Cardiac muscle cell (in vitro differentiated cells and primary cell): ENCODE measurements at places on chromosomes 2 and 18. TPM values are rescaled to one million over a fixed set of nuclear protein-coding genes. Genes with fewer than 3 reads are reported as not detected.
A peak's percentile ranks its signal among the peaks of the same experiment; 100 is the strongest.

GRCh38 chr2:233331536-233331935 is 22.8 kb upstream of the DGKD start:
- H3K27me3 ChIP-seq: no peaks in the 10 kb centered on the region
- no peak overlapping the region for H3K4me3 ChIP-seq
- DNase-seq: no peak
- peaks cover 10% of the 10 kb centered on the region for H3K4me1 ChIP-seq
- H3K27ac ChIP-seq: no peak overlapping the region

- H3K4me3 ChIP-seq: no peak overlapping the region
- H3K4me1 ChIP-seq: peaks cover 13% of the 10 kb centered on the region
- no peak for DNase-seq
- H3K36me3 ChIP-seq: no peaks in the 10 kb centered on the region
- H3K27me3 ChIP-seq: peaks cover 10% of the 10 kb centered on the region
Observed at GRCh38 chr18:76672627-76673026, 149.7 kb upstream of the ZNF236 start.

- H3K27me3 ChIP-seq: no peaks in the 10 kb centered on the region
- no peak overlapping the region for H3K27ac ChIP-seq
- H3K36me3 ChIP-seq: peaks cover 6% of the 10 kb centered on the region
Observed at GRCh38 chr2:134446383-134447017, 192.6 kb downstream of the MGAT5 start.

DNA sequence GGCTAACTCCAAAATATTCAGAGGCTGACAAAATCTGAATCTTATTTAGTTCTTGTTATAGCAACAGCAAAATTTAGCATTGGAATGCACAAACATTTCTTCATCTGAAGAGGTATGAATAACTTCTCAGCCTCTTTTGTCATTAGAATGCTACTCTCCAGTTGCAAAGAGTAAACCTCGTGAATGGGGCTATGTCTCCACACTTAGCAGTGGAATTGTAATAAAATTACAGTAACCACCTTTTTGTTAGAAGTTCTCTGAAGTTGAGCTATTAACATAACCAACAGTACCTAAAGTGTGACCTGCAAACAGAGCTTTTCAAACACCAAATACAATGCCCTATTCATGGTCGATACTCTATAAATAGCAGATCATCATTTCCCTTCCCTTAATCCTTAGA is 50.2 kb upstream of the GALNT3 start:
- H3K4me3 ChIP-seq: no peak overlapping the region
- no peaks in the 10 kb centered on the region for H3K27me3 ChIP-seq
- H3K36me3 ChIP-seq: no peaks in the 10 kb centered on the region
- H3K27ac ChIP-seq: no peak overlapping the region
- no peaks in the 10 kb centered on the region for H3K4me1 ChIP-seq

DNA sequence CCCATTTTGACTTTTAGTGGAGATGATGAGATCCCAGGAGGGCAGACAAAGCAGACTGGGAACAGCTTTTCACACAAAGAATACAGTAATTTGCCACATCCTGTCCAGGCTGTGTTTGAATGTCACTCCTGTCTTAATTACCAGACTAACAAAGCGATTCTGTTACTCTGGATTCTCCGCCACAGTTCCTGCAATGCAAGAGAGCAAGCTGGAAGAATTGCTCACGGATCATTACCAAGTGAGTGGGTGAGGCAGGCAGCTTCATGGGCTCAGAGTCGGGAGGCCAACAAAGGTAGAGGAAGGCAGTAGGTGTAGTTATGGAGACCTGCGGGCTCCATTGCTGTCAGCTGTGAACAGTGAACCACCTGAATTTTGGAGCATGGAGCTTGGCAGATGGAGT is 250.5 kb upstream of the ATP5MC3 start:
- H3K4me1 ChIP-seq: no peaks in the 10 kb centered on the region
- DNase-seq: no peak
- no peaks in the 10 kb centered on the region for H3K36me3 ChIP-seq
- no peak overlapping the region for H3K27ac ChIP-seq
- H3K27me3 ChIP-seq: no peaks in the 10 kb centered on the region

- H3K4me3 ChIP-seq: no peak overlapping the region
- DNase-seq: no peak
- no peaks in the 10 kb centered on the region for H3K27me3 ChIP-seq
- H3K27ac ChIP-seq: no peak overlapping the region
- no peaks in the 10 kb centered on the region for H3K36me3 ChIP-seq
Observed at GRCh38 chr2:221549143-221549542, 23.0 kb downstream of the EPHA4 start.

DNA sequence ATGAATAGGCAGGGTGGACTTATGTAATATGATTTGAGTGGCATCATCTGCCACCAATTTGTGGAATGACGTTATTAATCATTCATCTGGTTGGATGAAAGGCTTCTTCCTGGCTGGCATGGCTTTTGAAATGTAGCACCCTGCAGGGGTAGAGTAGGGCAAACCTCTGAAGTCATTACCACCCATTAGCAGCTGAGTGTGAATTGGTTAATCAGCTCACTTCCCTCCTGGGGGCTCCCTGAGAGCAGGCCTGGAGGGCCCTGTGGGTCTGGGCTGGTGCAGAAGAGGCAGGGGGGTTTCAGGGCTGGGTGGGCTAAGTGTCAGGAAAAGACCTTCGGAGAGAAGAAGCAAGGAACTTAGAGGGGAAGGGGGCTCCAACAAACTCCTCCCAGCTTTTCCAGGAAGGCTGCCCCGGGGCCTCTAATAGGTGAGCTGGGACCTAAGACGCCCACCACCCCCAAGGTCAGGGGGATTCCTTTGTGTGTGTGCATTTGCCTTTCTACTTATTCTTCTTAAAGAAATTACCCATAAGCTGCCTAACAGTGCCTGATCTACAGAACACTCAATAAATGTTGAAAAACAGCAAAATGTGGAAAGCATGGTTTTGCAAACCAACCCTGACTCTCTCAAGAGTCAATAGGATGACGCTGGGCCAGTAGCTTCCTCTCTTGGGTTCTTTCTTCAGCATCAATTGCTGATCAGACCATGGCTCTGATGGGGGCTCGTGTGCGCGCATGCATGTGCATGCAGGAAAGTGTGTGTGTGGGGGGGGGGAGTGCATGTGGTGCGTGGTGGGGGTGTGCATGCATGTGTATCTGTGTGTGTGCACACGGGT is 49.7 kb upstream of the ZNF516 start:
- DNase-seq: no peak
- H3K27ac ChIP-seq: no peak overlapping the region
- no peaks in the 10 kb centered on the region for H3K27me3 ChIP-seq
- H3K36me3 ChIP-seq: no peaks in the 10 kb centered on the region

GRCh38 chr2:27071990-27072830 is 756 bp upstream of the OST4 start:
- H3K4me3 ChIP-seq: peak overlapping the region; percentile 84
- peak overlapping the region; percentile 100 for H3K27ac ChIP-seq
- DNase-seq: peak; percentile 95
- H3K36me3 ChIP-seq: peaks cover 17% of the 10 kb centered on the region
- peaks cover 24% of the 10 kb centered on the region for H3K4me1 ChIP-seq

DNA sequence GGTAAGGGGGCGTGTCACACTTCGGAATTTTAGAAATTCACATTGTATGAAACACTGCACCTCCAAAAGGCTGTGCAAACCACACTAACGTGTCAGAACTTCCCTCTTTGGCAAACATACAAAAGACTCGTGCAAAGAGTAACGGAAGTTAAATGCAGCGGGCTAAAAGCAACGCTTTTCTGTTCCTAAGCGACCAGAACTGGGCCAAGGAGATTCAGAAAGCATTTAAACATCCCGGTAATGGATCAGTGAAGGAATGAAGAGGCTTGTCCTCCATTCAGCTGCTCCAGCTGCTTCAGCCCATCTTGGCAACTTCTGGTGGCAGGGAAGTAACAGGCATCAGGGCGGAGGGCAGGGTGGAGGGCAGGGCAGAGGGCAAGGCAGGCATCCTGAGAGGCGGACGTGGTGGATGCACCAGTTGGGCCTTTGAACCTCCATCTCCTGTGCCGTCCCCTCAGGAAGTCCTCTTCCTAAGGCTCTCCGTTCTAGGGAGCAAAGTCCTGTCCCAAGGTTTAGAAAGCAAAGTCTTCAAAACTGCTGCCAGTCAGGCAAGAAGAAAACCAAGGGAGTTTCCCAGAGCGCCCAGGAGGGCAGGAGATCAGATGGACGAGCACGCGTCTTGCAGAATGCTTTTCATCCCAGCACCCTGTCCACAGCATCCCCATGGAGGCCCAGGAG is 230.7 kb downstream of the ZNF516 start:
- DNase-seq: no peak
- H3K4me1 ChIP-seq: no peaks in the 10 kb centered on the region
- no peak overlapping the region for H3K4me3 ChIP-seq
- no peak overlapping the region for H3K27ac ChIP-seq
- no peaks in the 10 kb centered on the region for H3K36me3 ChIP-seq
- no peaks in the 10 kb centered on the region for H3K27me3 ChIP-seq

DNA sequence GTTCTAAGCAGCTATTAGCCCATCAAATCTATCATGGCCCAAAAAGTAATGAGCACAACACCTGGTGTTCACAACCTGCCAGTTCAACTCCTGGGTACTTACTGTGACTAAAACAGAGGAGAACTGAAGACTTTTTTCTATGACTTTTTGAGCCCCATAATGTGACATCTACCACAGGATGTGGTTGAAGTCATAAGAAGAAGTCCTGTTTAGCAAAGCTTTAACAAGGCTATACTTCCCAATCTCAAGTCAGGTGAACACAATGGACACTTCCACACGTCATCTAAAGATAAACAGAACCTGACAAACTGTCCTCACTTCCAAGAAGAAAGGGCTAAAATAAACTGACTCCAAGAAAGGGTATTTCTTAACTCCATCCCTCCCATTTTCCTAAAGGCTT is 138.8 kb downstream of the ATAD2B start:
- H3K27me3 ChIP-seq: no peaks in the 10 kb centered on the region
- no peak overlapping the region for H3K4me3 ChIP-seq
- peaks cover 3% of the 10 kb centered on the region for H3K4me1 ChIP-seq
- no peaks in the 10 kb centered on the region for H3K36me3 ChIP-seq
- DNase-seq: no peak

GRCh38 chr2:17334300-17334699 is 183.9 kb downstream of the RAD51AP2 start:
- no peaks in the 10 kb centered on the region for H3K27me3 ChIP-seq
- DNase-seq: no peak
- H3K27ac ChIP-seq: no peak overlapping the region
- H3K36me3 ChIP-seq: no peaks in the 10 kb centered on the region
- H3K4me1 ChIP-seq: no peaks in the 10 kb centered on the region

- no peaks in the 10 kb centered on the region for H3K27me3 ChIP-seq
- no peak for DNase-seq
- H3K36me3 ChIP-seq: no peaks in the 10 kb centered on the region
- H3K4me3 ChIP-seq: no peak overlapping the region
- no peak overlapping the region for H3K27ac ChIP-seq
- no peaks in the 10 kb centered on the region for H3K4me1 ChIP-seq
Observed at GRCh38 chr2:69765096-69765380, 23.1 kb downstream of the ANXA4 start.

- H3K27ac ChIP-seq: no peak overlapping the region
- H3K4me3 ChIP-seq: no peak overlapping the region
- no peaks in the 10 kb centered on the region for H3K27me3 ChIP-seq
- no peaks in the 10 kb centered on the region for H3K4me1 ChIP-seq
- H3K36me3 ChIP-seq: no peaks in the 10 kb centered on the region
Observed at GRCh38 chr2:28252311-28252710, 140.3 kb upstream of the FOSL2 start.

DNA sequence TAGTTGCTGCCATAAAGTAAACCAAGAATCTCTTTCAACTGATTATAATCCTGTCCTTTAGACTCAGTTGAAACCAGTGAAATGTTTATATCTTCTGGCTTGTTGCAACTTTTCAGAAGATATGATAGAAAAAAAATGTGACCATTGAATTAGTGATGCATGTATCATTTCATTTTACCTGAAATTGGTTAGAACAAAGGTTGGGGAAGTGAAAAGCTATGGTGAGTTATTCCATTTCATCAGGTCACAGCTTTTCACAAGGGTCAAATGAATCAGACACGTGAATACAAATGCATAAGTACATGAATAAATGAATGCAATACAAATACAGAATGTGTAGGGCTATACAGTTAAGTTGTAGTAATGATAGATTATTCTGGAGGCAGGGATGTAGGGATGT is 15.1 kb downstream of the CCDC85A start:
- peaks cover 27% of the 10 kb centered on the region for H3K27me3 ChIP-seq
- no peaks in the 10 kb centered on the region for H3K36me3 ChIP-seq
- no peak overlapping the region for H3K27ac ChIP-seq
- H3K4me3 ChIP-seq: no peak overlapping the region

GRCh38 chr18:32621034-32621433 is 150.4 kb upstream of the GAREM1 start:
- H3K27me3 ChIP-seq: no peaks in the 10 kb centered on the region
- no peak for DNase-seq
- no peak overlapping the region for H3K4me3 ChIP-seq
- H3K36me3 ChIP-seq: no peaks in the 10 kb centered on the region
- no peaks in the 10 kb centered on the region for H3K4me1 ChIP-seq

DNA sequence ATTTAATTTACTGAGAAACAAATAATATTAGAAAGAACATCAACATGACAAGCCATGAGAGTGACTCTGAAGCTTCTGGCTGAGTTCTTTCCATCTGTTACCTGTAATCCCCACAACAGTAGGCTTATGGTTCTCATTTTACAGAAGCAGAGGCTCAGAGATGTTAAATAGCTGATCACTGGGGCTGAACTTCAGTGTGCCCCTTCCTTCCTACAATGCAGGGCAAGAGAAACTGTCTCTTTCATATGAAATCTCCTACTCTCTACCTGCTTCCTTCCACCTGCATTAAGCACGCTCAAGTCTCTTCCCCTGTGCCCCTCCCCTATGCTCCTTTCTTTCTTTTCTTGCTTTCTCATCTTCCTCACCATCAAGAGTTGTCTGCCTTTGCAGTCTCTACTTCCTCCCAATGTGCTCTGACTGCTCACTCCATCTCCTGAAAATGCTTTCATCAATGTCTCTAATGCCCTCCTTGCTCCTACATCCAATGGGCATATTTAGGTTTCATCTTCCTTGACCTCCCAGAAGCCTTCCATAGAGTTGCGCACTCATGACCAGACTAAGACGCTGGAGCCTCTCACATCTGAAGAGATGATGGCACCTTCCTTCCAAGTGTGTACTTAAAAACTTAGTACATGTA is 23.7 kb downstream of the APOB start:
- H3K4me3 ChIP-seq: no peak overlapping the region
- H3K27me3 ChIP-seq: peaks cover 3% of the 10 kb centered on the region
- no peak overlapping the region for H3K27ac ChIP-seq
- DNase-seq: no peak

- peaks cover 8% of the 10 kb centered on the region for H3K4me1 ChIP-seq
- no peaks in the 10 kb centered on the region for H3K36me3 ChIP-seq
- no peak overlapping the region for H3K27ac ChIP-seq
- no peaks in the 10 kb centered on the region for H3K27me3 ChIP-seq
Observed at GRCh38 chr2:223084873-223085272, 32.9 kb downstream of the KCNE4 start.

- DNase-seq: peak; percentile 21
- H3K4me1 ChIP-seq: peaks cover 23% of the 10 kb centered on the region
- peaks cover 6% of the 10 kb centered on the region for H3K36me3 ChIP-seq
- peak overlapping the region; percentile 68 for H3K27ac ChIP-seq
Observed at GRCh38 chr2:42256505-42256904, 87.4 kb downstream of the EML4 start.

The RASGRP3 gene
- total RNA-seq: 19.8 and 25.4 TPM in 2 replicates

The TOGARAM2 gene
- under 0.01 and 0.03 TPM in 2 replicates for total RNA-seq

The TNFAIP6 gene
- total RNA-seq: not detected in 2 replicates

The GLI2 gene
- total RNA-seq: 9.5 and 13.8 TPM in 2 replicates

The RNU2-63P gene
- not detected in 2 replicates for total RNA-seq

The GRB14 gene
- 6.4 and 7.8 TPM in 2 replicates for total RNA-seq

The SNED1 gene
- total RNA-seq: 0.09 and 1.2 TPM in 2 replicates

The DTNB gene
- total RNA-seq: 18.0 and 31.3 TPM in 2 replicates

The WDFY1 gene
- total RNA-seq: 19.0 and 20.7 TPM in 2 replicates

The TCF4 gene
- 51.4 and 59.2 TPM in 2 replicates for total RNA-seq

The RAB6C gene
- 0.09 TPM in 1 of 2 replicates, not detected in the other for total RNA-seq

The VWC2L gene
- 0.11 and 0.24 TPM in 2 replicates for total RNA-seq
